Fibroblast of skin of left quadriceps (primary cell): ENCODE measurements at places on chromosomes 13 and 19.
A peak's percentile ranks its signal among the peaks of the same experiment; 100 is the strongest.

DNA sequence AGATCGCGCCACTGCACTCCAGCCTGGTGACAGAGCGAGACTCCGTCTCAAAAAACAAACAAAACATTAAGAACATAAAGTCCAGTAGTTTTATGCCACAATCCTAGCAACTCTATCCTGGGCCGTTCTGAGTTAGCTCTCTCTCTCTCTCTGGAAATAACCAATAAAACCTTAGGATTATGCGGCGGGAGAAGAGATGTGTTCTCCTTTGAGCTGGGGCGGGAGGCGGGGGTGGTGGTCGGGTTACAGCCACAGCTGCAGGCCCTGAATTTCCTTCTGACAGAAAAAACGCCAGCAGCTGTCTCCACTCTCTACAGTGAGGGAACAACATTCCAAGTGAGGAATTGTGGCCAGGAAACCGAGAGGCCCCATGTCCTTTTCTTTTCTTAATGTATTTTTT, 9.1 kb upstream of the PNMA8A start:
- peak; percentile 72 for DNase-seq

GRCh38 chr13:80577926-80578670, 237.2 kb upstream of the SPRY2 start:
- no peak for DNase-seq

DNA sequence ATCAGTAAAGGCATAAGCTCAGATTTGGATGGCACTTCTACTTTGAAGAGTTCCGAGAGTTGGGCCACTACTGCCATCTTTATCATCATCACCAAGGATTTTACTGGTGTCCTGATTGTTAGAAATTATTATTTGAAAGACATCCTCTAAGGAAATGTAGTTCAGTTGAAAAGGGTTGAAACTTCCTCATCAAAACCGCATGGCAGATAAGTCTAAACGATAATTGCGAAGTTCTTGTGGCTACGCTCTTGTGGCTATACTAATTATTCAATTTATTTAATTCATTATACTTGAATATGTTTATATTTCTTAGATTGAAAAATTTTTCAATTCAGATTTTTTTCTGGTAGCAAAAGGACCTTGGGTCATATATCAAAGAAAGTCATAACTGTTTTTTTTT, 22.4 kb downstream of the TNFRSF19 start:
- DNase-seq, result no peak

GRCh38 chr13:97021241-97021640, 27.0 kb upstream of the OXGR1 start:
- DNase-seq, result no peak

- no peak for DNase-seq
Measured at GRCh38 chr13:72645521-72645920, 81.9 kb downstream of the MZT1 start.

GRCh38 chr13:98678741-98679140, 73.7 kb downstream of the SLC15A1 start:
- DNase-seq, result no peak

DNA sequence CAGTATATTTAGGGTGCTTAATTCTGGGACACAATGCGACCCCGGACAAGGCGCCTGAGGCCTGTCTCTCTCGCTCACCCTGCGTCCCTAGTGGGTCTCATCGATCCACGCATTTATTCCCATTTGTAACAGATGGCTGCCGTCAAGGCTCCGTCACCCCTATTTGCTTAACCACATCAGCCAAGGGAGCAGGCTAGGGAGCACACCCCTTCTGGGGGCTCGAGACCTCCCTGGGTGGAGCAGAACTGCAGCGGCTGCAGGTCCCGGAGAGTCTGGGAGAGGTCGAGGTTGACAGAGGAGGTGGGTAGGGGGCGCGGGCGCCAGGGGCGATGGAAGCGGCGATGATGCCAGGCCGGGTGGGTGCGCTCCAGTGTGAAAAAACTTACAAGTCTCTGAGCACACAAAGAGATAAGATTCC, 507 bp downstream of the ALG5 start:
- no peak for DNase-seq

DNA sequence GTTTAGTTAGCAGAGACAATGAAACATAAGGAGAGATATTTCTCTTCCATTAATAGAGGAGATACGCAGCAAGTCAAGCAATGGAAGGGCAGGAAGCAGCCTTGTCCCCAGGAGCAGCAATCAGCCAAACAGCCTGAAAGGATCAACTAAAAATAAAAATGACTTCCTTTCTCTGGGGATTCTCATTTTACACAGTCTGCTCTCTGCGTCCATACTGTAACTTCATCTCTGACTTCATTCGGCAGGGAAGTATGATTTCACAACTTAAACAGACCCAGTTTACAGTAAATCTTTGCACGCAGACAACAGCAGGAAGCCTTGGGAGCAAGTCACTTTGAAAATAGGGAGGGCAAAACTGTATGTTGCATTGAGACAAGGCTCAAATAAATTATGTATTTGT, 826.7 kb downstream of the DIAPH3 start:
- no peak for DNase-seq

GRCh38 chr13:78598116-78598781, 5.1 kb downstream of the POU4F1 start:
- DNase-seq, result no peak

DNA sequence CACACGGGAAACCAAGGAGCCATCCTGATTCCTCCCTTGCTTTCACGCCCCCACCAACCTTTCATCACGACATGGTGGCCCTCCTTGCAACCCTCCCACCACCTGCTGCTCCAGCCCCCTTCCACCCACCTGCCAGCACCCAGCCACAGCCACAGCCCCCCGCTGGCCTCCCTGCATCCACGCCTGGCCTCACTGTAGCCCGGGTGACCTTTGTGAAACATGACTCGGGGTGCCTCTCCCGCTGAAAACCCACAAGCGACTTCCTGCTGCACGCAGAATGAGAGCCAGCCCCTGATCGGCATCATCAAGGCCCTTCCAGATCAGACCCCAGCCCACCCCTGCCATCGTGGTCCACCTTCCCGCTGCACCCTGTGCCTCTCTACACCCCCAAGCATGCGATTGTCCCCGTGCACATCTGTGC, 14.9 kb downstream of the POP4 start:
- DNase-seq, result no peak

GRCh38 chr13:52896827-52897659, 48.6 kb upstream of the PCDH8 start:
- no peak for DNase-seq

- no peak for DNase-seq
Measured at GRCh38 chr13:31786011-31786410, 46.7 kb downstream of the RXFP2 start.

DNA sequence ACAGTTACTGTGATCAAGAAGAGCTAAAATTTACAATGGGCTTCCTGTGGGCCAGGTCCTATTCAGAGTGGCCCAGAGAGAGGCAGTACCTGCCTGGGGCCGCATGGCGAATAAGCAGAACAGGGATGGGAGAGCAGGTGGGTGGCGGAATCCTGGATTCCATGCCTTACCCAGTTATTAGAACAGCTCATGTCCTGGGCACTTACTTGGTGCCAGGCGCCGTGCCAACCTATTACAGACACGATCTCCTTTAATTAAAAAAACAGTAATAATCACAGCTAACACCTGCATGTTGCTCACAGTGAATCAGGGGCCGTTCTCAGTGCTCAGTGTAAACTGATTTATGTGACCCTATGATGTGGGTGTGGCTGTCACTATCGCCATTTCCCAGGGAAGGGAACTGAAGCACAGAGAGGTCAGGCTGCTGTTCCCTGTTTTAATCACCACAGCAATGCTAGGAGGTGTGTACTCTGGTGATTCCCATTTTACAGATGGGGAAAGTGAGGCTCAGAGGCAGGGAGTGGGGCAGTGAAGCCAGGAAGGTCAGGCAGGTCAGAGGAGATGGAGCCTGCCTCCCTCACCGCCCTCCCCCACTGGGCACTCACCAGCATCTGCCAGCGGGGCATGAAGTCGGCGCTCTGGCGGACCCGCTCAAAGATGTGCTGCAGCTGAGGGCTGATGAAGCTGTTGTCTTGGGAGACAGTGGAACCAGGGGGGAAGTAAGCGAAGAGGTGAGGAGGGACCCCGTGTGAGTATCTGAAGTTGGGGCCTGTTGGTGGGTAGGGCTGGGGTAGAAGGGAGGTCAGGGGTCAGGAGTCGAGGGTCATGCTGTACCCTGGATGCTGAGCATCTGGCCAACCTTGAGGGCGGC, 12.0 kb downstream of the COQ8B start:
- DNase-seq, result no peak

GRCh38 chr19:37991841-37992248, 84.8 kb downstream of the SIPA1L3 start:
- DNase-seq, result no peak

DNA sequence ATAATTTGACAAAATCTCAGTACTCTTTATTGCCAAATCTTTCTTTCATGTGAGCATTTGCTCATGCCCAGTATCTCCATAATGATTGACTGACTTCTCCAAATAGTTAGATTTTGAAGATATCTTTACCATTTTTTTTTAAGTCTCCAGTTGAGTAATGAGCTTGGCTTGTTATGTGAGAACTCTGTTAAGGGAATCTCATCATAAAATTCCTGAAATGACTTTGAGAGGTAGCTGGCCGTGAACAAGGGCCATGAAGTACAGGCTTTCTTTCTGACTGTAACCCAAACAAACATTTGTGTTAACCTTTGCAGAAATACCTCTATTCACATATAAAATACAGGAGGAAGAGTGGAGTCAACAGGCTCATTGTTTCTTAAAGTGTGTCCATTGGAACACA, 449.7 kb downstream of the IRS2 start:
- DNase-seq, result peak; percentile 68

DNA sequence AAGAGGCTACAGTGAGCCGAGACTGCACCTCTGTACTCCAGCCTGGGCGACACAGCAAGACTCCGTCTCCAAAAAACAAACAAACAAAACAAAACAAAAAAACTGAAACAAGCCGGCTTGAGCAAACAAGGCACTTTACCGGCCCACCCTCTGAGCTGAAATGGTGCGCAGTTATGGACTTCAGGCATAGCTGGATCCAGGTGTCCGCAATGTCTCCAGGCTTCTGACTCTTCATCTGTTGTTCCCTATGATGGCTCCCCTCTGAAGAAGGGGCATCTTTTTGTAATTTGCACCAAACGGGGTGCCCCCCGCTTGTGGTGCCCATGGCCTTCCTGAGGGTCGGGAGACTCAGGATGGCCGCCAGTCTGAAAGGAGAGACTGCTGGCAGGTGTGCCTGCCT, 6.2 kb downstream of the C2CD4C start:
- no peak for DNase-seq

GRCh38 chr13:76799696-76800095, 86.5 kb downstream of the KCTD12 start:
- no peak for DNase-seq

GRCh38 chr13:109655206-109655600, 131.2 kb downstream of the IRS2 start:
- peak; percentile 73 for DNase-seq

DNA sequence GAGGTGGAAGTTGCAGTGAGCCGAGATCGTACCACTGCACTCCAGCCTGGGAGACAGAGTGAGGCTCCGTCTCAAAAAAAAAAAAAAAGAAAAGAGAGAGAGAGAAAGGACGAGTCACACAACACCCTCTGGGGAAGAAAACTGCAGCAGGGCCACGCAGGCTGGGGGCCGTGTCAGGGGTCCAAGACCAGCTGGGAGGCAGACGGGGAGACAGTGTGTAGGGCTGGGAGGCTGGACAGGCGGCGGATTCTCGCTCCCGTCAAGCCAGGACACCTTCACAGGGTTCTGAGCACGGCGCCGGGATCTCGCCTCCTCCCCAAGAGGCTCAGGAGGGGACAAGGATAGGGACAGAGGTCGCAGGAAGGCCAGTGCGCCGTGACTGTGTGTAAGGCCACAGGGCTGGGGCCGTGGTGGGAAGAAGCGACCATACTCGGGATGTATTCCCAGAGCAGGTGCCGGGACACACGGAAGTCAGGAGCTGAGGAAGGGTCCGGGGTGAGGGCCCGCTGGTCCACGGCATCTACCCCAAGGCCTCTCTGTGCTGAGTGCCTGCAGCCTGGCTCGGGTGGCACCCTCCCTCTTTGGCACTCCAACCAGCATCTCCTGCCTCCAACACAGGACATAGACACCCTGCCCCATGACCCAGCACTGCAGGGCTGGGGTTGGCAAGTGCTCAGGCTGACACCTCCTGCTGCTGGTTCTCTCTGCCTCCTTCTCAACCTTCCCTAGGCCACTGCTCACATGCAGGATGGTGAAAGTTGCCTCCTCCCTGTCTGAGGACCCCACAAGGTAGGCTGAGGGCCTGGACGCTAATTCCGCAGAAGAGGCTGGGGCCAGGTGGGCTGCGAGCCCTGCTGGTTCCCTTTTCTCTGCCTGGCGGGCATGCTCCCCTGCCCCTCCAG, 21.2 kb downstream of the ZNF787 start:
- DNase-seq, result no peak

DNA sequence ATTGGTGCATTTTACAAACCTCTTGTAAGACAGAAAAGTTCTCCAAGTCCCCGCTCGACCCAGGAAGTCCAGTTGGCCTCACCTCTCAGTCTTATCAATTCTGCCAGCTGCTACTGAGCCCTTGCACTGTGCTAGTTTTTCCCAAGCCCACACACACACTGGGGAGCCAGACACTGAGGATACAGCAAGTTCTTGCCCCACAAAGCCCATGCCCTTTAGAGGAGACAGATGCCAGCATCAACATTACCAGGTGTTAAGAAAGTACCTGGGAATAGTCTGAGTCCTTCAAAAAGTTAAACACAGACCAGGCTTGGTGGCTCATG, 175.0 kb downstream of the PTPRS start:
- no peak for DNase-seq

GRCh38 chr13:51814825-51815650, 11.1 kb upstream of the DHRS12 start:
- peak; percentile 13 for DNase-seq

- DNase-seq, result no peak
Measured at GRCh38 chr19:55614711-55615542, 9.4 kb downstream of the ZNF784 start.

- no peak for DNase-seq
Measured at GRCh38 chr19:17136617-17137016, 61.0 kb downstream of the MYO9B start.
